HTR-8/SVneo (cell line): ENCODE measurements at places on chromosomes 1 and 21.

DNA sequence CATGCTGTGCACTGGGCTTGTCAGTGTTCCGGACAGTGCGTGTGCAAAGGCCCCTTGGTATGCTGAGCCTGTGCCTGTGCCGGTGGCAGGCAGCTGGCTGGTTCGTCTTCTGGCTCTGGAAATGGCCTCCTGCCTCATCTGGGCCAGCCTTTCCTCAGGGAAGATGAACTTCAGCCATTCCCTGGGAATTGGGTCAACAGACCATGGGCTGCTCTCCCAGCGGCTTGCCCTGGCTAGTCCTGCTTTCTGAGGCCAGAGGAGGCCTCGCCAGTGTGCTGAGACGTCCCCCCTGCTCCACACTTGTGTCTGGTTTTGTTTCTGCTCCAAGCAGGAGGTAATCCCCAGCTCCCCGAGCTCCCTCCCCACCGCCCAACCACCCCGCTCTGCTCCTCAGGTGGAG is 32.6 kb upstream of the RD3 start:
- no peak for DNase-seq

GRCh38 chr21:32411350-32412161 is 950 bp upstream of the EVA1C start:
- DNase-seq = peak; percentile 48

- no peak for DNase-seq
These were observed 30.0 kb downstream of the MIS18A start for GRCh38 chr21:32248571-32249461.

GRCh38 chr1:228312136-228312764 is 94.4 kb downstream of the TRIM11 start:
- DNase-seq = no peak

GRCh38 chr1:100443811-100444571 is 91.7 kb downstream of the CDC14A start:
- DNase-seq = peak; percentile 22

DNA sequence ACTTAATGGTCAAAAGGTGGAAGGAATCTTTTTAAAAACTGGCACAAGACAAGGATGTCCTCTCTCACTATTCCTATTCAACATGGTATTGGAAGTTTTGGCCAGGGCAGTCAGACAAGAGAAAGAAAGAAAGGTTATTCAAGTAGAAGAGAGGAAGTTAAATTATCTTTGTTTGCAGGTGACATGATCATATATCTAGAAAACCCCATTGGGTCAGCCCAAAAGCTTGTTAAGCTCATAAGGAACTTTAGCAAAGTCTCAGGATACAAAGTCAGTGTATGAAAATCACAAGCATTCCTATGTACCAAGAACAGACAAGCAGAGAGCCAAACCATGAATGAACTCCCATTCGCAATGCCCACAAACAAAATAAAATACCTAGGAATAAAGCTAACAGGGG is 5.4 kb upstream of the PGBD2 start:
- no peak for DNase-seq

DNA sequence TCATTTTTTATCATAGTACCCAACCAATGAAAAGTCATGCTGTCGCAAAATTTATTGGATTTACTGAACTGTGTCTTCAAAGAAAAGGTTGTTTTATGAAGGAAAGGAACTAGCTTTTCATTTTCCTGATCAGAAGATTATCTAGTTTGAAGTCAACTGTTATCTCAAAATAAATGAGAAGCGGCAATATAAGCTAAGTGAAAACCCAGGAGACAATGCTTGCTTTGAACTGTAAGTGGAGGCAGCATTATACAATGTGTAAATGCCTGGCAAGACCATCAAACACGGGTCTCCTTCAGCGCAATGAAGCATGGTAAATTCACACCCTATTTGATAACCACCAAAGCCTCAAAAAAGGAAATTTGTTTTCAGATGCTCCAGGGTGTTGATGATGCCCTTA is 134.4 kb upstream of the PTBP2 start:
- DNase-seq = no peak

DNA sequence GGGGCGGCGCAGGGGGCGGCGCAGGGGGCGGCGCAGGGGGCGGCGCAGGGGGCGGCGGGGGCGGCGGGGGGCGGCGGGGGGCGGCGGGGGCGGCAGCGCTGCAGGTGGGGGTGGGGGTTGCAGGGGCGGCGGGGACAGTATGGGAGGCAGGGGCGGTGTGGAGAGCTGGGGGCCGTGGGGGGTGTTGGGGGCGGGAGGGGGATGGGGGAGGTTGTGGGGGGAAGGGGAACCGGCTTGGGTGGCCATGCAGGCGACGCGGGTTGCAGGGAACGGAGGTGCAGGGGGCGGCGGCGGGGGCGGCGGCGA is 13.0 kb upstream of the SLC19A1 start:
- no peak for DNase-seq

DNA sequence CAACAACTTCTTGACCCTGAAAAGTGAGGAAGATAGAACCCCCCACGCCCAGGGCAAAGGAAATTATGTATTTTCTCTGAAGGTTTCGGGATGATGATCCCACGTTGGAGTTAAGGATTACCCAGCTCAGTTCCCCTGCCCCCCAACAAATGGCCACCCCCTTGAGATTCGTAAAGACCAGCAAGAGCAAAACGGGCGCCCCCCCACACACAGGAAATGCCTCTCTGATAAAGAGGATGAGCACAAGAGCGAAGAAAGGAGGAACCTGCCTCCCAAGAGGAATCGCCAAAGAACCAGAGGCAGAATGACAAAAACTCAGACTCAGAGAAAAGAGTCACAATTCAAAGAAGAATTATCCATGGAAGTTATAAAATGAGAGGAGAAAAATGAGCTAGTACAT is 576.9 kb downstream of the MATN1 start:
- no peak for DNase-seq

DNA sequence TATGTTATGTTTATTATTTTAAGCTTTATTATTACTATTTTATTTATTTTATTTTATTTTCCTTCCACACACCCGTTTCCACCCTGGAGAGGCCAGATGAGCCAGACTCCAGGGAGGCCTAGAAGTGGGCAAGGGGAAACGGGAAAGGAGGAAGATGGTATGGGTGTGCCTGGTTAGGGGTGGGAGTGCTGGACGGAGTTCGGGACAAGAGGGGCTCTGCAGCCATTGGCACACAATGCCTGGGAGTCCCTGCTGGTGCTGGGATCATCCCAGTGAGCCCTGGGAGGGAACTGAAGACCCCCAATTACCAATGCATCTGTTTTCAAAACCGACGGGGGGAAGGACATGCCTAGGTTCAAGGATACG is 468 bp upstream of the MX1 start:
- DNase-seq = no peak
